Activated CD4-positive, CD25-positive, alpha-beta regulatory T cell treated with anti-CD3 and anti-CD28 coated beads, Interleukin-2, amount 50 U/mL, for 72 hours (primary cell): ENCODE measurements at places on chromosomes 5 and 9.

DNA sequence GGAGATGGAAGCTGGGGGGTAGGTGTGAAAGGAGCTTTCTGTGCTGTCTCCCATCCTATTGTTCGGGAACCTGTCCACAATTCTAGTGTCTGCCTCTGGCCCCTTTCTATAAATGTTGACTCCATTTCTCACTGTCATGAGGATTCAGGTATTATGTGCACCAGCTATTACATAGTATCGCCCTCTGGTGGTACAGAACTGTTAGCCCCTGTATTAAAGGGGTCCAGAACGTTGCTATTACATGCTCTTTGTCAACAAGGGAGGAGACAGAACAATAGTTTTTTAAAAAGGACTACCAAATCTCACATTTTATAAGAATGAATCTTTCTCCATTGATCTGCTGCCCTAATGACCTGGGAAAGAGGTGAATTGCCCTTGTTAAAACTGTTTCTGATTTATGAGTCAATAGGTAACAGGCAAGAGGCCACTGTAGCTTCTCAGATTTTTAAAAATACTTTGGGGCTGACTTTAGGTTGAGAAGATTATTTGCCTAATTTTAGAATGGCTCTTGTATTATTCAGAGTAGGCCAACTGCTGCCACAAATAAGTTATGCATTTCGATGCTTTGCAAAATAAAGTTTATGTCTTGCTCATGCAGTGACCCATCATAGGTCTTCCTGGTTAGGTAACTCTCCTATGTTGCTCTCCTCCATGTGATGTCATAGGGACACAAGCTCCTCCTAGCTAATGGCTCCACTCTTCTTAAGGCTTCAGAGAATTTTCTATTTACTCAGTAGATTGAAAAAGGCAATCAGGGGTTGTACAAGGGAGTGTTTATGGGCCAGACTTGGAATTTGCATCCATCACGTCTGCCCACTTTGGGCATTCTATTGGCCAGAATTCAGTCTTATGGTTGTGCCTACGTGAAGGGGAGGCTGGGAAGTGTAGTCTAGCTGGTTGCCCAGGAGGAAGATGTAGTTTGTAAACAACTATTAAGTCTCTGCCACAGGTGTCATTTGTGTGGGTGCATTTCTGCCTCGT lies 20.8 kb downstream of the DCANP1 start:
- no peak for DNase-seq

DNA sequence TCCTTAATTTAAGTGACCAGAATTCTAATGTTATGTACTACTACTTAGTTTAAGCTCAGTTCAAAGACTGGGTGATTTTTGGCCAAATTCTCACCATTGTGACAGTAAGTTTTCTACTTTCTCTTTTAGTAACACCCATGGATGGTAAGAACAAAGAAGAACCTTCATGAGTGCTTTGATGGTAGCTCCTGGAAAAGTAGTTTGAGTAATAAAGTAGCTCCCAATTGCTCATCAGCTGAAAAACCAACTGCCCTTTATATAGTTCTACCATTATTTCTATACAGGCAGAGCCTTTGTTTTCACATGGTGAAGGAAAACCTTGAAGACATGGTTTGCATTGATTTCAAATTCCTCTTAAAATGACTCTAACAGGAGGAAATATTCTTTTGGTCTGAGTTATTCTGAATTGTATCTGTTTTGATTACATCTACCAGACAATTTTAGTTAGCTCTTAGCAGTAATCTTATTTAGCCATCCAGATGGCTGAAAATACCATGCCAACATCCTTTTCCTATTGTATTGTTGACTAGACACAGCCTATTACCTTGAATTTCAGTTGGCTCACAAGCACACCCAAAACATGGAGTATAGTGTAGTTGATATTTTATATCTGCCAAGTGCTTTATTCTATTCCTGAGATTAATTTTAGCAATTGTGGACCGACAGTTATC lies 23.7 kb upstream of the STARD4 start:
- no peak for DNase-seq

GRCh38 chr9:35105571-35106342 lies 2.8 kb upstream of the STOML2 start:
- peak; percentile 25 for DNase-seq

GRCh38 chr5:124883681-124884080 lies 137.2 kb upstream of the ZNF608 start:
- no peak for DNase-seq

DNA sequence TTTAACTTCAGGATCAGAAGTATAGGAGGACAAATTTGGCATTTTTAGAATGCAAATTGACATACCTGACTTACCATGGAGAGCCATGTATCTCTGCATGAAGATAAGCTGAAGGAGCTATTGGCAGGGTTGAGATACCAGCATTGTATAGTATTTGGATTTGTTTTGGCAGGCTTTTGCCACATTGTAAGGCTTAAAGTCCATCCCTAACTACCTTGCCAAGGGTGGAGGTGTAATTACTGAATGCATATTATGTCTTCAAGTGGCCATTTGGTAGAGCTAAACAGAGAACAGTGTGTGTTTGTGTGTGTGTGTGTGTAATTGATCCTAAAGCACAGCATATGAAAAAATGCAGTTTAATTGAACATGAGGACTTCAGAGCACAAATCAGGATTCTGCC lies 324.7 kb downstream of the FAM170A start:
- no peak for DNase-seq

GRCh38 chr9:3946840-3947587 lies 352.9 kb downstream of the GLIS3 start:
- no peak for DNase-seq

- no peak for DNase-seq
These were observed 77.7 kb downstream of the TMEM174 start for GRCh38 chr5:73250645-73251044.

GRCh38 chr5:4128994-4129393 lies 533.4 kb downstream of the IRX1 start:
- DNase-seq: no peak

DNA sequence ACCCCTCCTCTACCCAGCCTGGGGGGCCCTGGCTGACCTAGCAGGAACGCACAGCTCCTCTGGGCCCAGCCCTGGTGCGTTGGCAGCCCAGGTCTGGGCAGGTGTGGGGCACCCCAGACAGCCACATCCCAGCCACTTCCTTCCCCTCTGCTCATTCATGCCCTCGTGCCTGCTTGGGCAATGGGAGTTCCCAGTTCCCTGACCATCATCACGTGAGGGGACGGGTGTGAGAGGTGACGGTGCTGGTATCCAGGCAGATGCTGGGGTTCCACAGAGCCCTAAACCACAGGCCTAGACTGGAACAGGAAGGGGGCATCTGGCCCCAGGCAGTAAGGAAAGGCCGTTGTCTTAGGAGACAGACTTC lies 8.4 kb downstream of the RALGDS start:
- no peak for DNase-seq

DNA sequence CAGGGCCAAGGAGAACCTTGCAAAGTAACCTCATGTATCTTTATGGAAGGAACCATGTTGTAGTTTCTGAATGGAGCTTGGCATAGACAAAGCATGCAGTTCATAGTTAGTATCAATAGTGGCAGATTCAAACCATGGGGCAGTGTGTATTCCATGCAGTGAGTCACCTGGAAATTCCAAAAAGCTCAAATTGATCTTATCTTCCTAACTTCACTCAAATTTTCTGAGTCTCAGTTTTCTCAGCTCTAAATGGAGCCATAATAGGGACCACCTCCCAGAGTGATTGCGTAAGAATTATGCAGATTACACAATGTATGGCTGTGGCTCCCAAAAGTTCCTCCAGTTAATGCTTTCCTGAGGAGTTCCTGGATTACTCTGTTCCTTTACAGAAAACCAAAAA lies 549.9 kb upstream of the KLF4 start:
- DNase-seq: no peak

GRCh38 chr9:89677702-89678395 lies 73.0 kb downstream of the GADD45G start:
- DNase-seq: no peak

DNA sequence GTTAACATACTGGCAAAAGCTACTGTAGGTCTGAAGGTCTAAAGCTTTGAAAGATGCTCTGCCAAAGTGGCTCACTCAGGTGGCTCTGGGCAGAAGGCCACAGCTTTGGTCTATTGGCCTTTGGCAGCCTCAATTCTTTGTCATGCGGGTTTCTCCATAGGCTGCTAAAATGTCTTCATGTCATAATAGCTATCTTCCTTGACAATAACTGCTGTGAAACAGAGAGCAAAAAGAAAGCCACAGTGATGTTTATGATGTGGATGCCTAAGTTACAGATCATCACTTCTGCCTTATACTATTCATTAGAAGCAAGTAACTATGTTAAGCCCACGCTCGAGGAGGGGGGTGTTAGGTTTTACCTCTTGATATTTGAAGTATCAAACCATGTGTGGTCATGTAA lies 906.1 kb upstream of the CDH9 start:
- no peak for DNase-seq

GRCh38 chr9:75429531-75430475 lies 341.5 kb downstream of the OSTF1 start:
- DNase-seq: no peak

DNA sequence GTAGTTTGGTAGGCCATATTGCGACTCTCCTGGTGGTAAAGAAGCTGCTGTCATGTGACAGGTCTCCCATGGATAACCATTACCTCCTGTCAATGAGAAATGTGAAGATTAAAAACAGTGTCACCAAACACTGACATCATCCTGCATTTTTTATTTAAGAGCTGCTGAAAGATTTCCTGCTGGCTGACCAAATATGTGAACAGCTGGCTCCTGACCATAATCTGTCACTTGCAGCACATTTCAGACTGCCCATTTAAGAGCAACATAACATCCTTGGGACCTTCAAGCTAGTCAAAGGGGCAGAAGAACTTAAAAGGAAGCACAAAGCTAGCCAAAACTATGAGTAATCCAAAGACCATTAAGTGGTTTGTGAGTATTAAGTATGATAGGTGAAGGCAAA lies 288.0 kb downstream of the IZUMO3 start:
- DNase-seq: no peak
